Glutamatergic neuron (in vitro differentiated cells): ENCODE measurements at places on chromosomes 11 and 22.
A peak's percentile ranks its signal among the peaks of the same experiment; 100 is the strongest.

DNA sequence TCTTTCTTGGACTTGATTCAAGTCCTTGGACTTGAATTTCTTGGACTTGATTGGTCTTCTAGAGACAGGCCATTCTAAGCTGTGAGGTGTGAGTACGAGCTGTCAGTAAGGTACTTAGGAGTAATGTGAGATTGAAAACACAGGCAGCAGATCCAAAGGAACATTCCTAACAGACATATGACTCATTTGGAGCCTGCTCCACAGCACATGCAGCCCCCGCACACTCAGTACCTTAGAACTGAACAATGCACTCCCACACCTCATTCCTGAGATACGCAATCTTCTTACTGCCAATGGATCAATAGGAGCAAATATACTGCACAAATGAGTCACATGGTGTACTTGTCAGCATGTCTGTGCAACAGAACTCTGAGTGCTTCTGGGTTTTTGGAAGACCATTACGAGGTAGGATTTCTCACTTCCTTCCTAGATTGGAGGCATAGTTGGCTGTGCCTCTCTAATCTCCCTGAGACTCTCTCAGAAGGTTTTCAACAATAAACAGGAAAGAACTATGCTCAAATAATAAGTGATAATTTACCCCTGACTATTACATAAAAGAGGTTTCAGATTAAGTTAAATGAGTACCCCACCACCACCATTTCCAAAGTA lies 243.1 kb downstream of the KCNA4 start:
- no peak for DNase-seq

DNA sequence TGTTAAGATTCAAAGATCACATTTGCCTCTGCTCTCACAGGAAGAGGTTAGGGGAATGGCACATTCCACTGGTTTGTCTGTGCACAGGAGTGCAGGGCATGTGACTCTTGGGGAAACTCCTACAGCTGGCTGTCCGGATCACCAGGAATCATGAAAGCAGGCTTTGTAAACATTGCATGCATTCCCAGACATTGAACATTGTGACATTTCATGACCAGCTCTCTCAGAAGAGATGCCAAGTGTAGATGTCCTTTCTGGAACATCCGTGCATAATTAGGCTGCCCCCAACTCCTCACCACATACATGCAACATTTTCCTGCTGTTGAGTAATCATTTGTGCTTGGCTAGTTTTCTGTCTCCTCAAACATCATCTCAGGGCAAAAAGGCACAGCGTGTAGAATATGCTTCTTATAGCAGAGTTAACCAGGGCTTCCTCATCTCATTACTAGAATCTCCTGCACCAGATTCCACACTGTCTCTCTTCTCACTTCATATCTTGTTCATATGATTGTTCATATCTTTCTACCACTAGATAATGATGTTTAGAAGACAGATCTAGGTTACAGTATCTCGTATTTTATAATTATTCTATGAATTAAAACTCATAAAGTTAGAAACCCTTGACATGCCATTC lies 694.7 kb downstream of the NTM start:
- no peak for DNase-seq

GRCh38 chr22:46590334-46590733 lies 29.9 kb upstream of the GRAMD4 start:
- no peak for DNase-seq

DNA sequence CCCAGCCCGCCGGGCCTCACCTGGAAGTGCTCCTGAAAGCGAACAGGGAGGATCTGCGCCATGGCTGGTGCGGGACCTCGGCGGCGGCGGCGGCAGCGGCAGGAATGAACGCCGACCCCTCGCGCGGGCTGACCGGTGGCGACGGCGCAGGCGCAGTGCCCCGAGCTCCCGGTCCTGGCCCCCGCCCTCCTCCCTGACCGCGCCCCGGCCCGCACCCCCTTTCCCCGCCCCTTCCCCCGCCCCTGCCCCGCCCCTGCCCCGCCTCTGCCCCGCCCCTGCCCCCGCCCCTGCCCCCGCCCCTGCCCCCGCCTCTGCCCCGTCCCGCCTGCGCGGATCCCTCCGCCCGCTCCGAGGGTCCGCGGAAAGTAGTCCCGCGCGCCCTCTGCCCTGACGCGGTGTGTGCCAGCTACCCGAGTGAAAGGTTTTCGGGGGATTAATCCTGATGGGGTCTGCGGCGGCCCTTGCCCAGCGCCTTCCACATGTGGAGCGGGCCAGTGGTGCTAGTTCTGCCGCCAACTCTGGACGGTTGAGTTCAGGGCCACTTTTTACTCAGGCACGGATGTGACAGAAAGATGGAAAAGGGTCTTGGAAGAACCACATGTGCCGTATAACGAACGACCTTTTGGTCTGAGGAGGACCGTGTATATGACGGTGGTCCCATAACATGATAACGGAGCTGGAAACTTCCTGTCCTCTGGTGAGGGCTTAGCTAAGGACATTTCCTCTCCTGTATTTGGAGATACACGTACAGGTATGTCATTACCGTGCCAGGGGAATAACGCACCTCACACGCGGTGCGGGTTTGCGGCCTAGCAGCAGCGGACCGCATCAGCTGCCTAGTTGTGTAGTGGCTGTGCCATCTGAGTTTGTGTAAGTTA lies at the start of gene CLTCL1:
CLTCL1 (minus strand) TSS at position 140 of the 878 bp plus-strand sequence; CDS start at position 62, 78 bp downstream.
- DNase-seq = peak; percentile 94

DNA sequence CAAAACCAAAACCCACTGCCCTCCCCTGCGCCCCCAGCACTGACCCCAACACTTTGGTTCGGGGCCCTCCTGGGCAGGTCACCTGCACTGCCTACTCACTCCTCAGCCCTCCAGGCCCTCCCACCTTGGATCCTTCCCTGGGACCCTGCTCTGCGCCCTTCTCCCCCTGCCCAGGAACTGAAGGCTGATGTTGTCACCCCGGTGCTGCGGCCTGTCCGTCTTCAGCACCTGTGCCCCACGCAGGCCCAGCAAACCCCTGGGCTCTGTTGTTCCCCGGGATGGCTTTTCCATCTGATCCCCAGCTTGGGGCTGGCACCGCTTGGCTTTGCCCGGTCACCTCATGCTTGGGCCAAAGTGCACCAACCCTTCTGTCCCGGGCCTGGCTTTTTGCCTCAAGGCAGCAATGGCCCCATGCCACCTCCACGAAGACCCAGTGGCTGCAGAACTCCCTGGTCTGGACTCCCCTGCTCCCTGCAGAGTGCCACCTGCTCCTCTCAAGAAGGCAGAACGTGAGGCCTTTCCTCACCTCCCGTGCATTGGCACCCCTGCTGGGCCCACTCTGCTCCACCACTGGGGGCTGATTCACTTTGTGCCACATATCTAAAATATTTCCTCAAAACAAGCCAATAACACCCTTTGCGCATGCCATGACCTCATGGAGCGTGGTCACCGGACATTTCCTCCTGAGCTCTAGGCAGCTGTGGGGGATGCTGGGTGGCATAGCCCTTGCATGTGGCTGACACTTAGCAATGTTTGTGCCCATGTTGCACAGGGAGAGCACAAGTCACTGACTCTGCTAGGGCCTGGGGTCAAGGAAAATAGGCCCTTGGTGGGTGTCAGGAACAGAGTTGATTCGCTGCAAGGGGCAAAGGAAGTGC lies 8.8 kb downstream of the PPM1F start:
- no peak for DNase-seq

DNA sequence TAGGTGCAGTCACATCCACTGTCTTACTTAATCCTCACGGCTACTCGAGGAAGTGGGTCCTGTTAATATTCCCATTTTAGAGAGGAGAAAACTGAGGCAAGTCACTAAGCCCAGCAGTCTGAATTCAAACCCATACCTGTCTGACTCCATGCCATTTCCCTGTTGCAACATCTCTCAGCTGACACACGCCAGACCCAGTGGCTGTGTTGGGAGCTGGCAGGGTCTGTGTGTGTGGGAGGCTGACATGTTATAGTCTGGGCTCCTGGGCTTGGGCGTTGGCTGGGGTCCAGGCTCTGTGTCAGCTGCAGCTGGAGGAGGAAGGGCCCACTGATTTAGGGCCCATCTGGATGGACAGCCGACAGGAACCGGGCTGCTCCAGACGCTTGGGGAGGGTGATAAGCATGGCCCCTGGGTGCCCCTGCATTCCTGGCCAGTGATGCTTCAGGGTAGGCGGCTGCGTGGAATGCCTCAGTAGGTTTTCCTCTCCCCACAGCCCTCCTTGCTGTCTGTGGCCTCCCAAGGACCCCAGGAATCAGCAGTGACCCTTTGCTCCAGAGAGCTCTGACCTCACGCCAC lies 562.5 kb downstream of the MN1 start:
- no peak for DNase-seq

GRCh38 chr22:46842606-46843005 lies 80.2 kb downstream of the TBC1D22A start:
- DNase-seq = no peak

- DNase-seq = no peak
Observed at GRCh38 chr11:122572592-122572991, 82.9 kb upstream of the UBASH3B start.
